ENCODE measurements at places on chromosomes 2 and 18.

GRCh38 chr2:227504700-227505099, 32.7 kb downstream of the AGFG1 start:
- no peak for DNase-seq

DNA sequence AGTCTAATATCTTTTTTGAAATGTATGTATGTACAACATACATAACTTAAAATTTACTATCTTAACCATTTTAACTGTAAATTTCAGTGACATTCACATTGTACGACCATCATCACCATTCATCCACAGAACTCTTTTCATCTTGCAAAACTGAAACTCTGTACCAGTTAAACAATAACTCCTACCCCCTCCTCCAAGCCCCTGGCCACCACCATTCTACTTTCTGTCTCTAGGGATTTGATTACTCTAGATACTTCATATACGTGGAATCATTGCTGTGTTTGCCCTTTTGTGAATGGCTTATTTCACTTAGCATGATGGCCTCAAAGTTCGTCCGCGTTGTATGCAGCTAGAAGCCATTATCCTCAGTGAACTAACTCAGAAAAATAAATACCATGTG, 217.0 kb downstream of the METTL4 start:
- DNase-seq = no peak

GRCh38 chr2:80499095-80499494, 194.5 kb upstream of the LRRTM1 start:
- no peak for DNase-seq

DNA sequence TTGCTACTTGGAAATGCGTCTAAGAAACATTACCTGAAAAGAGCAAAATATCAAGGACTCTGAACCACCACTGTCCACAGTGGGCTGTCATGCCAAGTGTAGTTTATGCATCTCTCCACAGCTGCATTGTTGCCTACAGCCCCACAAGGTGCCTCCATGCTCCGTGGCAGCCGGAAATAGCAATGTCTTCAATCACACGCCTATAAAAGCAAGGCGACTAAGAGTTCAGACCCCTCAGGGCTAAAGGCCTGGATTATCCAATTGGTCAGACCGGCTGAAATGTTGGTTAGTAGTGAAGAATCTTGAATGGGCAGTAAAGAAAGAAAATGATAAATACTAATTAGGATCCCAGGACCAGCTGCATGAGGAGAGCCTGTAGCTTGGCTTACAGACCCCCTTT, 114.0 kb upstream of the SLC35G4 start:
- DNase-seq = no peak

DNA sequence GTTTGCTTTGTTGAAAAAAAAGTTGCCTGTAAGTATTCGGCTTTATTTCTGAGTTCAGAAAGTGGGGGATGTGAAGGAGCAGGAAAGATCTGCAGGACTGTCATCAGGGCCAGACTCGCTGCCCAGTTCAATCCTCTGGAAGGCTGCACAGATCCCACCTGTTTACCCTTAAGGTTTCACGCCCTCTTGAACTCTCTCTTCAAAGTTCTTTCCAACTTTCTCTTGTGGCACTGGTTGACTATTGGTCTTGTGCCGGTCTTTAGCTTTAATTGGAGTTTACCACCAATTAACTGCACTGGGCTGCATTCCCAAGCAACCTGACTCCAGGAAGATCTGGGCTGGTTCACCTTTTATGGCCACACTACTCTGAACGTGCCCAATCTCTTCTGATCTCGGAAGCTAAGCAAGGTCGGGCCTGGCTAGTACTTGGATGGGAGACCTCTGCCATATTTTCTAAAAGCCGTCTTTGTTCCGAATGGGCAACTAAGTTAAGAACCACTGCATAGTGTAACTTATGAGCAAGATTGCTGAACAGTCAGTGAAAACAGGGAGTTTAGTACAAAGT, 495.0 kb downstream of the DPP10 start:
- no peak for DNase-seq

- DNase-seq = no peak
Measured at GRCh38 chr18:79884294-79884962, 67.0 kb downstream of the SLC66A2 start.

- no peak for DNase-seq
Measured at GRCh38 chr2:9617749-9618148, 13.0 kb downstream of the YWHAQ start.

- DNase-seq = no peak
Measured at GRCh38 chr18:13131283-13131682, 87.3 kb upstream of the LDLRAD4 start.

- no peak for DNase-seq
Measured at GRCh38 chr2:55743583-55743982, 49.9 kb upstream of the PNPT1 start.

DNA sequence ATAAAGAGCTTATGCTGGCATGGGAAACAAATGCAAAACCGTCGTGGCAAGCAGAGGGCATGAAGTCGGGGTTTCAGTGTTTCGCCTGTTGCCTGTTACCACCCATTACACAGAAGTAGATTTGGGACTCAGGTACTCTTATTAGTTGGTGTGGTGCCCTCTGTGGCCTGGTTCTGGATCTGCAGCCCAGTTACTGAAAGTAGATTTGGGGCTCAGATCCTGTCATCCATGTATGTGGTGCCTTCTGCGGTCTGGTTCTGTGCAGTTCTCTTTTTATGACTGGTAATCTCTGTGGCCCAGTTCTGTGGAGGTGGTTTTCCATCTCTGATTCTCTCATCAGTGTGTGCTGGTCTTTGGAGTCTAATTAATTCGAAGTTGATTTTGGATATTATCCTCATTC, 45.2 kb downstream of the ADNP2 start:
- no peak for DNase-seq

- DNase-seq = no peak
Measured at GRCh38 chr2:236049981-236050380, 118.2 kb downstream of the GBX2 start.

All from activated CD8-positive, alpha-beta memory T cell treated with anti-CD3 and anti-CD28 coated beads for 4 hours (primary cell).